ENCODE measurements at places on chromosomes 12 and 14.

GRCh38 chr12:72872996-72873395 lies 600.8 kb downstream of the TRHDE start:
- DNase-seq: no peak

DNA sequence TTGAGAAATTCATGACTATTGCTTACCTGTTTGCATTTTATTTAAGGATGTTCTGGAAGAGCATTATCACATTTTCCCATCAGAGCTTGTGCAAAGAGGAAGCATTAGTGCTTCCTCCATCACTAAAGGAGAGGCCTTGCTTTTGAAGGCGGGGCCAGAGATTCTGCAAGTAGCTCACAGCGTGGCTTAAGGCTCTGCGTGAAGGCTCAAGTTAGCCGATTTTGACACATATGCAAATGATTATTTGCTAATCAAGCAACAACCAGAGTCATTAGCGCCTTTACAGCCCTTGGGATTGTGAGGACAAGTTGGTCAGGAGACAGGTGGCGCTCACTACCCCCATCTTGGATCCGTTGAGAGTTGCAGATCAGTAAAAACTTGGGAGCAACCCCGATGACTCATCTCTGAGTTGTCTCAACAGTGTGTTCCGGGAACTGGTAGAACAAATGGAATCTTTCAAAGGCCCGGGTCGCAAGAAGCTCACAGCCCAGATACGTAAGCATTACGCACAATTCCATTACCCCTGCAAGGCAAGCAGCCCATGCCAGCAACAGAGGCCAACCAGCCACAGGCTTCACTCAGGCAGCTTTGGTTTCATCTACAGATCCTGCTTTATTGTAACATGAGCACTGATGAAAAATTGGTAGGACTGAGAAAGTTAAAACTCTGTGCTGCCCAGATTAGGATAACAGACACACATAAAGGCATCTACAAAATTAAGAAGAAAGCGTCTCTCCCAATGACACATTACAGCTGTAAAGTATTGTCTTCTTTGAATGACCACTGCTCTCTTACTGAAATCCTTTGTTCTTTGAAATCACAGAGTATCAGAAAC lies 34.9 kb upstream of the SPTSSA start:
- DNase-seq: peak; percentile 99

GRCh38 chr14:33249233-33249820 lies 310.6 kb downstream of the NPAS3 start:
- DNase-seq: no peak

GRCh38 chr12:93176165-93176564 lies 201.6 kb upstream of the NUDT4 start:
- no peak for DNase-seq

DNA sequence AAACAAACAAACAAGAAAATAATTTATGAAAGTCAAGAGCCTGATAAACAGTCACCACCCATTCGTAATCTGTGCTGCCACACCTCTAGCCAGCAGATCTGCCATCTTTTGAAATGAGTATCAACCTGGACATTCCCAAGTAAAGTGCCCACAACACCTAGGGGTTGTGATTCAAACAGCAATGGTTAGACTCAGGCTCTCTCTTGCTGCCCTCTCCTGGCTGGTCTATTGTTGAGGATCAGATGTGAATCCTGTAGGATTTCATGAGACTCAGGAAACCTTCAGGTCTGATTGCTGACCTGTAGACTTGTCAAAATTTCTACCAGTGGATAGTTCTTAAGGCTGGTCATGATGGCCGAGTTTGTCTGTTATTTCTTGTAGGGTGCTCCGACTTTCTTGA lies 26.8 kb downstream of the DGLUCY start:
- no peak for DNase-seq

DNA sequence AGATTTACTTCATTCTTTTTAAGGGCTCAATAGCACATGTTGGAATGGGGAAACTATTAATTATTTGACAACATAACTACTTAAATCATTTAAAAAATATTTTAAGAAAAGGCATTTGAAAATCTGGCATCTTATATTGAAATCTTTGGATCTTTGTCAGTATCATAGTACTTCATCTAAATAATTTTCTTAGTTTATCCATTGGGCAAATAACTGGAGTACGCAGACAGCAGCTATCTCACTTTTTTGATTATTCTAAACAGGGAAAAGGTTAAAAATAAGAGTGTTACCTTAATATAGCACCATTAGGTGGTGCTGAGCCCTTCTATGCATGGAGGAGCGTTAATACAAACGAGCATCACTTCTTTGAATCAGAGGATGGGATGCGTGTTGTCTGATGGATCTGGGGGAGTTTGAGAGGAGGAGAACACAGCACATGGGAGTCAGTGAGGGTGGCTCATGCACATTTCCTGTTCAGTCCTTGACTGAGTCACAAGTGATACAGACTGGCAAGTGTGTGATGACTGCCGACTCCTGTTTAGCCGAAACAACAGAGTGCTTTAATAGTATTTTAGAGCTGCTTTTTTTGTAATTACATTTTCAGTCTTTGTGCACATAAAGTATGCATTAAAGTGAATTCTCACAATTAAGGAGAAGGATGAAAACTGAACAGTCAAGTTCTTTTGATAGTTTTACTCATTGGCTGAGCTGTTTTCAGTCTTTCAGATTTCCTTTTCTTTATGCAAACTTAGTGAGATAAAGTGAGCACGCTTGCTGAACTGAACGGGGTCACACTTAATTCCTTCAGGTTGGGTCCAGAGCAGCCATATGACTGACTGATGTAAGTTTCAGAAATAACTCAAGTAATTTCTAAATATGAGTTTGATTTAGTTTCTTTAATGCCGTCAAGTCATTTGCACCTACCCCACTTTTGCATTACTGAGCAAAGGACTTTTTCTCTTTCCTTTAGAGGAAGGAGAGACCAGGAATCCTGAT lies 92.7 kb downstream of the DIP2B start:
- no peak for DNase-seq

- no peak for DNase-seq
Observed at GRCh38 chr12:66693901-66694513, 15.1 kb upstream of the GRIP1 start.

GRCh38 chr14:75315144-75315543 lies 36.5 kb downstream of the FOS start:
- no peak for DNase-seq

- DNase-seq: no peak
Observed at GRCh38 chr12:103560604-103561101, 26.4 kb upstream of the STAB2 start.

GRCh38 chr12:104578453-104578852 lies 121.7 kb downstream of the CHST11 start:
- DNase-seq: no peak

DNA sequence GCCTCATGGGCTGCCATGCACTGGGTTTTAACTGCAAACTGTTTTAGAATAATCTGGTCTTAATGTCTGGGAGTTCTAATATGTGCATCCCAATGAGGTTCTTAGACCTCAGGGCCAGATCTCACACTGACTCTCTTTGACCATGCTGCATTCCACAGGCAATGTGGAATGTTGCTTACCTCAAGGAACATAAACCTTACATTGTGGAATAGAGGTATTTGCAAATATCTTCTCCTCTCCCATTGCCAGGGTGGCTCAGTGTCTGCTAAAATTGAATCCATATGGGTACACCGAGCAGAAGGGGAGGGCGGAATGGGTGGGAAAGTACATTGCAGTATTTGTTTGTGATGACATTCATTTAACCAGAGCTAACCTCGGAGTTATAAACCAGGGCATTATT lies 78.6 kb downstream of the CHST11 start:
- no peak for DNase-seq

DNA sequence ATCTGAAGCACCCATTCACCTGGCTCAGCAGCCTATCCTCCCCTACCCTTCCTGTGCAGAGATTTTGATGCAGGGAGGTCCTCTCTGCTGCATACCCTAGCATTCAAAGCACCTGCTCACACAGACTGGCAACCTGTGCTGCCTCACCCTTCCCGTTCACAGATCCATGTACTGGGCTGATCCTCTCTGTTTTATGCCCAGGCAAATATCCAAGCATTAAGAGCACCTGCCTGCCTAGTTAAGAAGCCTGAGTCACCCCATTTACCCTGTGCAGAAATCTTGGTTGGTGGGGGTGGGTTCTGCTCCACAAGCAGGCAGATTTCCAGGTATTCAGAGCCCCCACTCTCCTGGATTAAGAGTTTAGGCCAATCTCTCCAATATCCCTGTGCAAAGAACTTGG lies 8.4 kb downstream of the TAS2R13 start:
- DNase-seq: no peak

DNA sequence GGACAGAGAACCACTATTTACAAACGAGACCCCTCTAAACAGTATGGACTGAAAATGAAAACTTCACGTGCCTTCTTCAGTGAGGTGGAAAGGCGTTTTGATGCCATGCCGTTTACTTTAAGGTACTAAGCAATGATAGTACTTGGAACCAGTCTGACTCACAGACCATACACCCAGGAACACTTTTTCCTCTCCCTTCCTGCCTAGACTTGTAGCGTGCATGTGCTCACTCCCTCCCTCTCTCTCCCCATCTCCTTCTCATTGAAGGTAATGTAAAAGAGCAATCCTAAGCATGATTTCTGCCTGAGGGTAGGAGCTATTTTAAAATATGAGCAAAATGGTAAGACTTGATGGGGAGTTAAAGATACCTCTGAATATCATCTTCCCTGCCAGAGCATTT lies 5.9 kb upstream of the RPL41 start:
- no peak for DNase-seq

DNA sequence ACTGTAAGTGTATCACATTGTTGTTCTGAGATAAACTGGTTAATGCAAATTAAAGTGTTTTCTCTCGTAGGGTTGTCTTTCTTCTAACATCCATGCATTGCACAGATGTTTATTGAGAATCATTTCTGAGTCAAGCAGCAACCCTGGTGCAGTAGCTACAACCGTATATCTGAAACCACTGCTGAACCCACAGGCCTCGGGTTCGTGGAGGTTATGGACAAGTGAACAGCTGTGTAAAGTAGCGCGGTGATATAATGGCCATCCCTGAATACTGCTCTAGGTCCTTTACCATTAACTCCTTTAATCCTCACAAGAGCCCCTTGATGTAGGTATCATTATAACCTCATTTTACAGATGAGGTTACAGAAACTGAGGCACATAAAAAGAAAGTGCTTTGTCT lies 486.1 kb upstream of the TMEM132C start:
- DNase-seq: no peak

GRCh38 chr12:66491853-66492252 lies 187.0 kb downstream of the GRIP1 start:
- no peak for DNase-seq

DNA sequence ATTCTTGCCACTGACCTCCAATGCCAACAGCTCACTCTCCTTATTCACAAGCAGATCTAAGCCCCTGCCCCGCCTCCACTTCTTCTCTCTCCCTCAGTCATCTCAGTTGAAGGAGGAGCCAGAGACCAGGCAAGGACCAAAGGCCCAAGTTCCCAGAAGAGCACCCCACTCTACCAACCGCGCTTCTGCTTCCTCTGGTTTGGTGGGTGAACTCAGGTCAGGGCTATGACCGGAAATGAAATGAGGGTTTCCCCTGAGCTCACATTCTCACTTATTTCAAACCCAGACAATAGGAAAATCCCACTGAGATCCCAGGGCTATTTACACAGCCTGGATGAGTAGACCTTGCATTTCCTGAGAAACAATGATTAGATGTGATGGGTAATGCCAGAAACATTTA lies 9.9 kb downstream of the DPF3 start:
- no peak for DNase-seq

GRCh38 chr12:2501464-2502191 lies 293.1 kb upstream of the FKBP4 start:
- no peak for DNase-seq

DNA sequence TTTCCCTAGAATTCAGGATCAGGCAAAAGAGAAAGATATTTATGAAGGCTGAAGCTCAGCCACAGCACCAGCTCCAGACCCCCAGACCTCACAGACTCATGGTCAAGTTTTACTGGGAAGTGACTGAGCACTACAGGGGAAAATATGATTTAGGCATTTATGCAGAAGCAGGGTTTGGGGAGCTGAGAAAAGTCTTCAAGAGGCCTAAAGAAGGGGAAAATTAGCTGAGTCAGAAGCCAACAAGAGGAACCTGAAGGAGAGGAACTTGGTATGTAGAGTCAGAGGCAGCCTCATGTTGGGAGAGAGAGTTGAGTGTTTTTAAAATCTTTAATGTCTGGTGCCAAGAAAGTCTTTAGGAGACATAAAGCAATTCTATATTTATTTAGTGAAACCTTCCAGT lies 63.0 kb downstream of the FOS start:
- DNase-seq: no peak

GRCh38 chr14:104277416-104278213 lies 139.2 kb downstream of the KIF26A start:
- DNase-seq: no peak

DNA sequence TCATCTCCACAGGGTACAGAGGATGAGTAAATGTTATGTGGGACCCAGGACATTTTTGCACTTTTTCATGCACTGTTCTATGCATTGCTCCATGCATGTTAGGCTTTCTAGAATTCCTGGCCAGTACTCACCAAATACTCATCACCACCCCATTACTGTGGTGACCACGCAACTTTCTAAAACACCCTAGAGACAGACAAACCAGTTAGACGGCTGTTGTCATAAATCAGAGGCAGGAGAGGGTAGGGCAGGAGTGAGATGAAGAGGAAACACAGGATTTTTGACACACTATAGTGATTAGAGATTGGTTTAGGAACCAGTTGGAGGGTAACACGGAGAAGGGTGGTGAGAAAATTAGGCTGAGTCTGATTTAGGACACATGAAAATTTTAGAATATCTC lies 59.3 kb downstream of the IFNG start:
- DNase-seq: no peak

GRCh38 chr12:105275997-105276733 lies 40.2 kb upstream of the APPL2 start:
- no peak for DNase-seq

GRCh38 chr14:32657081-32657480 lies 281.6 kb upstream of the NPAS3 start:
- DNase-seq: no peak

DNA sequence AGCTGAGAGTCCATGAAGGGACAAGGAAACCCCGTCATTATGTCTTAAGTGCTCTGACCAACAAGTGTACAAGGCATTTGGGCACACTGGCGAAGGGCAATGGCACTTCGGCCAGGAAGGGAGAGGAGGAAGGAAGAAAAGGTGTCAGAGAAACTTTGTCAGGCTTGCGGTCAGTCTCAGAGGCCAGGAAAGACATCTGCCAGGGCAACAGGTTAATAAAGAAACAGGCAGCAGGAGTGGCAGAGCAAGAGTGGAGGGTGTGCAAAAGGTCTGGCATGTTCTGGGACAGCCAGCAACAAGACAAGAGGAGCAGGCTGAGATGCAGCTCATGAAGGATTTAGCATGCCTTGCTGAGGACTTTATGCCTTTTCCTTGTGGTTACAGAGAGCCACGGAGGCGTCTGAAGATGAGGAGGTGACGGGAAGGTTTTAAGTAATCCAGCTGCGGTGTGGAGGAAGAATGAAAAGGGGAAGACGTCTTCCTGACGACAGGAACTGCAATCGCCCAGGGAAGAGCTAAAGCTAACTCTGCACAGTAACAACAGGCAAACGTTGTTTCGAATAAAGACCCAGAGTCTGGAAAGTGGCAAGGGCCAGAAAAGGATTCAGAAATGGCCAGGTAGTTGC lies 13.1 kb downstream of the APPL2 start:
- DNase-seq: peak; percentile 79
